ENCODE measurements at places on chromosomes 1 and 21.

DNA sequence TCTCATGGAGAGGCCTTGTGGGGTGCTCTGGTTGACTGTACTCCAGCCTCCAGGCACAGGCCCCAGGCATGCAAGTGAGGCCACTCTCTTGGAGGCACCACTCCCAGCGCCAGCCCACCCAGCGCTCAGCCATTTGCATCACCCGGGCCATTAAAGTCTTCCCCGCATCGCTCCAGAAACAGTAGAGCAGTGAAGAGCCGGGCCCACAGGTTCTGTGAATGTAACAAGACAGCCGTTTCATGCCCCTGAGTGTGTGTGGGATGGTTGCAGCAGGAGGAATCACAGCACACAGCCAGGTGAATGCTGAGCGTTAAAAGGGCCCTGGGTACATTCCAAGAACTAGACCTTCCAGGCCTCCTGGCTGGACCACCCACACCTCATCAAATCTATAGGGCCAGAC, 19.0 kb upstream of the CD2 start:
- no peak for DNase-seq

DNA sequence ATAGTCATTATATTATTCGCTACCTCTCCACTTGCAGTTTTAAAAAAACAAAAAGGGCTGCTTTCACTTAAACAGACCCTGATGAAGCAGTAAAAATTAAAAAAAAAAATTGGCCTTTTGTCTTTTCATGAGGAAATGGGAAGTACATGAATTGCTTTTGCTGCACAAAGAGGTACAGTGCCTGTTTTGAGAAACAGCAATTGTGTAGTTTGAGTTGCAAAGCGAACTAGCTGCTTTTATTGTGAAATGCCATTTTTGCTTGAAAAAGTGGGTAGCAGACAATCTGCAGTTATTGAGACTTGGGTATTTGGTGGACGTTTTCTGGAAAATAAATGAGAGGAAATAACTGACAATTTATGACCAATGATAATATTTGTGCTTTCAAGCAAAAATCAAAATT, 7.0 kb downstream of the DIP2A start:
- DNase-seq = no peak

DNA sequence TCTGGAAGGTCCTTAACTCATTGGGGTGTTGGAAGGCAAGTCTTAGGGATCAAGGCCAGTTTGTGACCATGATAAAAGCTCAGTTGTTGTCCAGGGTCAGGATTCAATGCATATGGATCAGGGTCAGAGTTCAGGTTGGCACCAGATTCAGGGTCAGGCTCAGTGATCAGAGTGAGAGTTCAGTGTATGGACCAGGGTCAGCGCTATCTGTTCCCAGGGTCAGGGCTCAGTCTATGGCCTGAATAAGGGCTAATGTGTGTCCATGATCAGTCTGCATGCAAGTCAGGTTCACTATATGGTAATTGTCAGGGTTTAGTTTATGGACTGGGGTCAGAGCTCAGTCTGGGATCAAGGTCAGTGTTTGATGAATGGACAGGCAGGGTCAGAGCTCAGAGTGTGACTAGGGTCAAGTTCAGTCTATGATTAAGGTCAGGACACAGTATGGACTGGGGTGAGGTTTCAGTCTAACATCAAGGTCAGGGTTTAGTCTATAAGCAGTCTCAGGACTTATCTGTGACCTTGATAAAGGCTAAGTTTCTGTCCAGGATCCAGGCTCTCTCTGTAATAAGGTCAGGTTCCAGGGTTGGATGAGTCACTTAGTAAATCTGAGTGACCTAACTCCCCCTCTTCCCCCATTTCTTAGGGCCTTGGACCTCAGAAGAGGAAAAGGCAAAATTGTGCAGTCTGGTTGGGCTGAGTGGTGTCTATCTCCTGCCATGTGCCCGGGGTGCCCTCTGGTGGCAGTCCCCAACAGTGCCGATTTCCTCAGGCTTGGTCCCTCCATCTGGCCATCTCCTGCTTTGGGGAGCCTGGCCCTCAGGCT, 23.8 kb downstream of the KNCN start:
- peak; percentile 68 for DNase-seq

DNA sequence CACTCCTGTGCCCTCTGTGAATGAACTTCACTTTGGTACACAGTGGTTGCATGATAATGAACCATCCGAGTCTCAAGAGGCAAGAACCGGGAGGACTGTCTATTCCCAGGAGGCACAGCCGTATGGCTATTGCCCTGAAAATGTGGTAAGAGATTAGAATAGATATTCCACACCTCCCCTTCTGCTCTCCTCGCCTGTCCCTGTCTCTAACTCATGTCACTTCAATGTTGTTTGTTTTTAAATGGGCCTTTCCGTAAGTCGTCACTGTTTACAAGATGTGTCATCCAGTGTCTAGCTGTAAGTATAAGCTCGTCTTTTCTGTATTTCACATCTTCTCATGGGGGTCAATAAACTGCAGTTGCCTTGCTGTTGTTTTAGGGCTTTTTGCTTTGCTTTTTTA, 122.2 kb downstream of the PATJ start:
- DNase-seq = no peak

GRCh38 chr1:26853156-26853555, 9.8 kb upstream of the SFN start:
- peak; percentile 79 for DNase-seq

GRCh38 chr1:109040989-109041620, 797 bp downstream of the WDR47 start:
- peak; percentile 20 for DNase-seq

DNA sequence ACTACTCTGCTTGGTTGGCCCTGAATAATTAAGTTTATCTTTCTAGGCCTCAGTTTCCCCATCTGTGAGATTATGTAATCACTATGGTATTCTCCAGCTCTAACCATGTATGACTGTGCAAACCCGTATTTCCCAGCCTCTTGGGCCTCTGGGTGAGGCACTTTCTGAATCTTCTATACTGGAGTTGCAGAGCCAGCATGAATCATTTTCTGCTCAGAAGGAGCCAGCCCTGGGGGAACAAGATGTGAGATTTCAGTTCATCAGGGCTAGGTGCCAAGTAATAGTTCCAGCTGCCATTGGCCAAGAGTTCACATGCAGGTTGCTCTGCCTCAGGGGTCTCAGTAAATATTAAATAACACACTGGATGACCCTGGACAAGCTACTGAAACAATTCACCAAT, 47.7 kb upstream of the USP24 start:
- DNase-seq = no peak

DNA sequence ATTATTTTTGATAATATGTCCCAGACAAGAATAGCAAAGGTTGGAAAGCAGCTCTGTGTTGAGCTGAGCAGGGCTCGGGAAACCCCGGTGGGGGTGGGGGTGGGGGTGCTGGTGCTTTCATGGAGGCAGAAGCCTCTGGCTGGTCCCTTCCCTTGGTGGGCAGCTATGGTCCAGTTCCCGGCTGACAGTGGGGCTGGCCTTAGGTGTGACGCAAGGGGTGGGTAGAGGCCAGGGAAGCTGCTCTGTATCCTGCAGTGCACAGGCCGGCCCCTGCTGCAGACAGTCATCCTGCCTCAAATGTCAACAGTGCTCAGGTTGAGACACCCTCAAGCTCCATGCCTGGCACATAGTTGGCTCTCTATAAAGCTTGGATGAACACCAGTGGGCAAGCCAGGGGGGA, 8.9 kb downstream of the ACTL8 start:
- peak; percentile 2 for DNase-seq

DNA sequence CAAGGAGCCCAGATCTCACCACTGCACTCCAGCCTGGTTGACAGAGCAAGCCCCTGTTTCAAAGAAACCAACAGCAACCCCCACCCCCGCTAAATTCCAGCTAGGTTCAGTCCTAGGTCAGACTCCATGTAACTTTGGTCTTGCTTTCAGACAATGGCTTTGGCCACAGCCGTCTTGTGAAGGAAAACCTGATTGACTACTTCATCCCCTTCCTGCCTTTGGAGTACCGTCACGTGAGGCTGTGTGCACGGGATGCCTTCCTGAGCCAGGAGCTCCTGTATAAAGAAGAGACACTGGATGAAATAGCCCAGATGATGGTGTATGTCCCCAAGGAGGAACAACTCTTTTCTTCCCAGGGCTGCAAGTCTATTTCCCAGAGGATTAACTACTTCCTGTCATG, 12.9 kb downstream of the TOR3A start:
- DNase-seq = no peak

DNA sequence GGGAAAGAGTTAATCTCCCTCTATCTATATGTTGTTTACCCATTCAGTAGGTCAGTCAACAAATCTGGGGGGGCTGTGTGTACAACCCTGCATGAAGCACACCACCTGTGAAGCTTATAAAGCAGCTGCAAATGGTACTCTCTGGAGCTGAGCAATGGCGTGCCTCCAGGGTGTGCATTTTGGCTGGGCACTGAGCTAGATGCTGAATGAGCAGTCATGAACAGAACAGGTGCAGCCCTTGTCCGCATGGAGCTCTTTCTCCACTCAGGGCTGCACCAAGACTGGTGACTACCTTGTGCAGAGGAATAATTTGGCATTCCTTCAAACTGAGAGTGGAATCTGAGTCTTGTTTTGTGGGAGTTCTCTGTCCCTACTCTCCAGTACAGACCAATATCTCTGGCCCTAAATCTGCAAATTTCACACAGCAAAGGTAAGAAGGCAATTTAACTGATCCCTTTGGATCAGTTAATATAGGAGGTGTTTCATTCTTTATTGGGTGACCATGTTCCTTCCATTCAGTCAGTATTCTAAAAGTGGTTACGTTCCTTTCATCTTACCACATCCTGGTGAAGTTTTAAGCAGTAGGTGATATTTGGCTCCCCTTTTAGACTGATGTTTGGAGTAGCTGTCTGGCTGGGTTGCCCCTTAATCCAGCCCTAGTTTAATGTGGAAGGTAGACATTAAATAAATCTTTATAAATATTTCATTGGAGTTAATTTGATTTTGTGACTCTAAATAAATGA, 76.0 kb downstream of the GPR88 start:
- DNase-seq = no peak

- peak; percentile 75 for DNase-seq
Measured at GRCh38 chr1:165717918-165718515, 19.7 kb upstream of the ALDH9A1 start.

GRCh38 chr21:35911412-35912191, 148.7 kb downstream of the SETD4 start:
- DNase-seq = no peak

DNA sequence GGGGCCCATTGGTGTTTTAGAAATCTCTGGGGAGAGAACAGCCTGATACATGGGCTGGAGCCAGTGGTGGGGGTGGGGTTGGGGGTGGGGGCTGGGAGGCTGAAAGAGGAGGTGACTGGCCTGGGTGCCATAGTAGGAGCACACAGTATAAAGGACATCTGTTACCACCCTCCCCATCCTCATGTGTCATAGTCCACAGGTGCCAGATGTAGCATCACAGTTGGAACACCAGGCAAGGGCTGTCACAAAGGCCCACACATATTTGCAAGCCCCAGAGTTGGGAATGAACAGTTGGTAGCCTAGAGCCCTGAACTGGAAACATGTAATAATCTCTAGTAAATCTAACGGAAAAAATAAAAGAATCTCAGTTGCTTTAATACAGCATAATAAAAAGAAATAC, 55.1 kb upstream of the CR2 start:
- DNase-seq = no peak

GRCh38 chr1:16719571-16720350, 20.6 kb upstream of the RNU1-4 start:
- DNase-seq = no peak

DNA sequence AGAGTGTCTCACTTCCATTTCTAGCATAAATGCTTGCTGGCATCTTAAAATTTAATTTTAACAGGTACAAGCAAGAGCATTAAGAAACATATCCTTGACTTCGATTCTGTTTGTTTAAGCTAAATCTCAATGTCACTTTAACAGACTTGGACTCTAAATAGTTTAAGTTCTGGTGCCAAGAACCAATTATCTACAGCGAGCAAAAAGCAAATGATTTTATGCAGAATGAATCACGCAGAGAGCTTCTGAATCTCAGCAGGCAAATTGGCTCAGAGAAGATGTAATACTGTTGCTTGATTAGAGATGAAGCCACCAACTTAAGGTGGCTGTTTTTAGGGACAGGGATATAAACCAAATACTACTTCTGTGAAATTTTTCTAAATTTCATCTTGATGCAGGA, 117.0 kb upstream of the PLD5 start:
- no peak for DNase-seq

GRCh38 chr1:22351768-22352080, 99.9 kb upstream of the ZBTB40 start:
- DNase-seq = no peak

DNA sequence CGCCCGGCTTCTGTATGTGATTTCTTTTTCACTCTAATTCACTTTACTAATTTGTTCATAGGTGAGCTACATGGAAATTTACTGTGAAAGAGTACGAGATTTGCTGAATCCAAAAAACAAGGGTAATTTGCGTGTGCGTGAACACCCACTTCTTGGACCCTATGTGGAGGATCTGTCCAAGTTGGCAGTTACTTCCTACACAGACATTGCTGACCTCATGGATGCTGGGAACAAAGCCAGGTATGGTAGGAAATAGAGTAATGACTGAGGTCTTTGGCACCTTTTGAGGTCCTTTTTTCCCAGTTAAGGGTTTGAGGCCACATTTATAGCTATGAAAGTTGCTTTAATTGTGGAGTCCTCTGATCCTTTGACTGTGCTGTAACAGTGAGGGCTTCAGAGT, 56.9 kb downstream of the KIF1B start:
- no peak for DNase-seq

DNA sequence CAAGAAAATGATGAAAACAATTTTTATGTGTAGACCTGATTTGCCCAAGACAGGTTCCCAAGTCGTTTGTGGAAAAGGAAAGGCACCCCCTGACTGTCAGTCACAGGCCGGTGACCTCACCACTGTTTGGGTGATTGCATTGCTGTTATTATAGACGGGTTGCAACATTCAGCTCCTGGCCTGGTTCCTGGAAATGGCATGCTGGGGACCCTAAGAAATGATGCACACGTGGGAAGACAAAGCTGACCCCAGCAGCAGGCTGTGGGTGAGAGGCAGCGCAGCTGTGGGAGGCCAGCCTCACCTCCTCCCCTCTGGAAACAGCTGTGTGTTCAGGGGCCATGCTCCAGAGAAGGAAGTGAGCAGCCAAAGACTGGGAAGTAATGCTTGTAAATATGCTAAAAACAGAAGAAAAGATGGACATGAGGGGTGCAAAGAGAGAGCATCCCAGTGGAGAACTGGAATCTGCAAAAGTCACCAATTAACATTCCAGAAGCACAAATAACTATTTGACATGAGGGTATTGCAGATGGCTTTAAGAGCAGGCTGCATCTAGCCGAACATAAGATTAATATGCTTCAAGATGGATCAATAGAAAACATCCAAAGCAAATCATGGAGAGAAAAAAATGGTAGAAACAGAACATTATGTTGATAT, 23.4 kb upstream of the ABCG1 start:
- peak; percentile 74 for DNase-seq

GRCh38 chr1:119593805-119594204, 54.3 kb downstream of the ZNF697 start:
- DNase-seq = no peak
